ENCODE measurements at places on chromosomes 4 and X. TPM values are rescaled to one million over a fixed set of nuclear protein-coding genes. Genes with fewer than 3 reads are reported as not detected.
A peak's percentile ranks its signal among the peaks of the same experiment; 100 is the strongest.

DNA sequence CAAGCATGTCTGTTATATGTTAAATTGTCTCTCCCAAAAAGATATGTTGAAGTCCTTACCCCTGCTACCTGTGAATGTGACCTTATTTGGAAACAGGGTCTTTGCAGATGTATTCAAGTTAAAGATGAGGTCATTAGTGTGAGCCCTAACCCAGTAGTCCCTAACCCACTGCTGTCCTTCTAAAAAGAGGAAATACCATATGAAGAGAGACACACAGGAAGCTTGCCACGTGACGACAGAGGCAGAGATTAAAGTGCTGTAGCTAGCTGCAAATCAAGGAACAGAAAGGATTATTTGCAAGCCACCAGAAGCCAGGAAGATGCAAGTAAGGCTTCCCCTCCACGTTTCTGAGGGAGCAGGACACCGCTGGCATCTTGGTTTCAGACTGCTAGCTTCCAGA lies 150.1 kb downstream of the HNRNPD start:
- no peak for DNase-seq
- peak overlapping the region; percentile 49 for H3K4me3 ChIP-seq
- peak overlapping the region; percentile 31 for H3K27ac ChIP-seq
- H3K4me1 ChIP-seq = peaks cover 19% of the 10 kb centered on the region
- H3K36me3 ChIP-seq = no peaks in the 10 kb centered on the region
- peaks cover 2% of the 10 kb centered on the region for H3K27me3 ChIP-seq

- peaks cover 1% of the 10 kb centered on the region for H3K27me3 ChIP-seq
- no peaks in the 10 kb centered on the region for H3K36me3 ChIP-seq
- no peak overlapping the region for H3K4me3 ChIP-seq
- no peak for DNase-seq
These were observed 55.6 kb downstream of the RTL9 start for GRCh38 chrX:110414273-110414672.

- no peak for DNase-seq
- H3K4me1 ChIP-seq = no peaks in the 10 kb centered on the region
- H3K4me3 ChIP-seq = no peak overlapping the region
- H3K36me3 ChIP-seq = no peaks in the 10 kb centered on the region
- H3K27me3 ChIP-seq = peaks cover 2% of the 10 kb centered on the region
- no peak overlapping the region for H3K27ac ChIP-seq
These were observed 22.1 kb upstream of the DGKK start for GRCh38 chrX:50492720-50493119.

GRCh38 chr4:146545102-146545501 lies 23.4 kb upstream of the SLC10A7 start:
- H3K4me3 ChIP-seq = no peak overlapping the region
- H3K27me3 ChIP-seq = peaks cover 35% of the 10 kb centered on the region
- no peaks in the 10 kb centered on the region for H3K4me1 ChIP-seq
- H3K36me3 ChIP-seq = no peaks in the 10 kb centered on the region
- H3K27ac ChIP-seq = no peak overlapping the region
- no peak for DNase-seq

DNA sequence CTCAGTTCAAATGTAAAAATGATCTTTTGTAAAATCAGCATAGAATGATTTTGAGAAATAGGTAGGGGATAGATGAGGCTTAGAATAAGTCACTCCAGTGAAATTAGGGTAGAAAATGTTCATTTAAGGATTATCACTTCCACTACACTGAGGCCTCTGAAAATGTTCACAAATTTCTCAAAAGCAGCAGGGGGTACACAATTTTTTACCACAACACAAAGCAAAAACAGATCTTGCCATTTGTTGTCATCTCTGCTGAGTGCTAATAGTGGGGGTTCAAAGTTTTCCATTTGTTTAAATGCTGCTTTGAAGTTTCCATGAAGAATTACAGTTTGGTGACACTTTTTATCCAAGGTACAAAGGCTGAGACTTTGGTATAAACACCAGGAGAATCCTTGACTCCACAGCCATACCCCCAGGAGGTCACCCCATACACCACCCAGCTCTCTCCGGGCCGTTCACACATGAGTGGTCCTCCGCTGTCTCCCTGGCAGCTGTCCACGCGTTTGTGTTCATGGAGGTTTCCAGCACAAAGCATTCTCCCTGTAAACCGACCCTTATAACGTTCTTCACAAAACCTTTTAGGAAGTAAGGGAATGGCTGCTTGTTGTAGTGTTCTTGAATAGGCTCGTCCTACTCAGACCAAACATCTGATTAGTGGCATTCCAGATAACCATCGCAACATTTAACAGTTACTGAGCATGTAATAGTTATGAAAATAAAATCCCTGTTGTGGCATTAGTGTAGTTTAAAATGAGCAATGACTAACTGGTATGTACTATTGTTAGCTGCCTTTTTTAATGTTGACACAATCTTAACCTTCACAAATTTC lies 71.0 kb downstream of the PRSS12 start:
- H3K36me3 ChIP-seq = peaks cover 58% of the 10 kb centered on the region
- H3K4me1 ChIP-seq = peaks cover 70% of the 10 kb centered on the region

- H3K4me1 ChIP-seq = peaks cover 16% of the 10 kb centered on the region
- H3K36me3 ChIP-seq = no peaks in the 10 kb centered on the region
- H3K4me3 ChIP-seq = peak overlapping the region; percentile 38
- H3K27me3 ChIP-seq = peaks cover 22% of the 10 kb centered on the region
- H3K27ac ChIP-seq = no peak overlapping the region
These were observed 946 bp downstream of the ANXA3 start for GRCh38 chr4:78552389-78553042.

GRCh38 chr4:6426571-6427438 lies 45.6 kb downstream of the PPP2R2C start:
- H3K36me3 ChIP-seq = no peaks in the 10 kb centered on the region
- DNase-seq = no peak
- H3K27ac ChIP-seq = no peak overlapping the region
- H3K27me3 ChIP-seq = no peaks in the 10 kb centered on the region

GRCh38 chrX:9153300-9153699 lies 119.4 kb upstream of the FAM9B start:
- DNase-seq = no peak
- H3K27ac ChIP-seq = no peak overlapping the region
- H3K36me3 ChIP-seq = no peaks in the 10 kb centered on the region
- H3K4me1 ChIP-seq = peaks cover 14% of the 10 kb centered on the region

DNA sequence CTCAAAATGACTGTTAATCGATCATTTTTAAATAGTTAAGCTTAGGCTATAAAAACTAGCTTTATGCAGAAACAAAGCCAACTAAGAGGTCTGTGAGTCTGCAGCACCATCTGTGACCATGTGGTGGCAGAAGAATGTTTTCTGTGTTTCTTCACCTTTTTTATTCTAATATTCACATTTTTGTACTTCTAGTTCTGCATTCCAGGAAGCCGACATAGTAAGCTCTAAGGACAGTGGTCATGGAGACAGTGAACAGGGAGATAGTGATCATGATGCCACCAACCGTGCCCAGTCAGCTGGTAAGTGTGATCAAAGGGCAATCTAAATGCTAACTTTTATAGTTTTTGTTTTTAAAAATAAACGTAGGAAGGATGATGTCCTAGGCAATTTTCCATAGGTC lies 5.6 kb downstream of the PCDH10 start:
- H3K36me3 ChIP-seq = no peaks in the 10 kb centered on the region
- no peak overlapping the region for H3K27ac ChIP-seq
- peaks cover 2% of the 10 kb centered on the region for H3K4me1 ChIP-seq
- DNase-seq = no peak
- no peak overlapping the region for H3K4me3 ChIP-seq
- peaks cover 23% of the 10 kb centered on the region for H3K27me3 ChIP-seq

GRCh38 chrX:28670074-28670473 lies 82.8 kb downstream of the IL1RAPL1 start:
- H3K36me3 ChIP-seq = no peaks in the 10 kb centered on the region
- no peak overlapping the region for H3K4me3 ChIP-seq
- H3K27me3 ChIP-seq = no peaks in the 10 kb centered on the region
- H3K4me1 ChIP-seq = no peaks in the 10 kb centered on the region
- DNase-seq = no peak

- H3K4me3 ChIP-seq = no peak overlapping the region
- H3K27ac ChIP-seq = no peak overlapping the region
- H3K27me3 ChIP-seq = peaks cover 48% of the 10 kb centered on the region
- H3K4me1 ChIP-seq = peaks cover 26% of the 10 kb centered on the region
- DNase-seq = no peak
- H3K36me3 ChIP-seq = no peaks in the 10 kb centered on the region
These were observed 54.0 kb upstream of the NKAP start for GRCh38 chrX:119997570-119997969.

- no peak for DNase-seq
- no peaks in the 10 kb centered on the region for H3K27me3 ChIP-seq
- no peaks in the 10 kb centered on the region for H3K36me3 ChIP-seq
- no peaks in the 10 kb centered on the region for H3K4me1 ChIP-seq
- no peak overlapping the region for H3K27ac ChIP-seq
These were observed 217.5 kb downstream of the ADAMTS3 start for GRCh38 chr4:72351521-72351920.

DNA sequence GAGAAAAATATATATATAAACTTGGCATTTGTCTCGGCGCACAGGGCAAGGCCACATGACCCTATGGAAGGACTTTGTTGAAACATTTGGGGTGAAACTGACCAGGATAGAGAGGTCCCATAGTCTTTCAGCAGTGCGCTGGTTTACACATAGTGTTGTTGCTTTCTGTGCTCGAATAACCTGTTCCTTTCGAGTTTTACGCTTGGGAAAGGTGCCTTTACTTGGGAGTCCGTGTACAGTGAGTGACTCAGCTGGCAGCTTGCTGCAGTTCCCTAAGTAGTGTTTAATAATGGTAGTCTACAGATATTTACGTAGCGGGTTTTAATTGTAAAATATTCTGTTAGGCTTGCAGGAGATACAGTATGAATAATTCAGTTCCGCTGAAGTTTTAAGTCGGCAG lies 578 bp downstream of the APOOL start:
- peaks cover 15% of the 10 kb centered on the region for H3K4me1 ChIP-seq
- H3K27me3 ChIP-seq = no peaks in the 10 kb centered on the region
- H3K27ac ChIP-seq = peak overlapping the region; percentile 71
- no peak for DNase-seq
- peaks cover 2% of the 10 kb centered on the region for H3K36me3 ChIP-seq
- H3K4me3 ChIP-seq = peak overlapping the region; percentile 89

GRCh38 chr4:145423017-145423708 lies 58.5 kb upstream of the SMAD1 start:
- peaks cover 2% of the 10 kb centered on the region for H3K27me3 ChIP-seq
- H3K4me1 ChIP-seq = no peaks in the 10 kb centered on the region
- no peak for DNase-seq
- no peak overlapping the region for H3K4me3 ChIP-seq

GRCh38 chr4:61011051-61011450 lies 189.1 kb upstream of the ADGRL3 start:
- H3K4me3 ChIP-seq = no peak overlapping the region
- H3K36me3 ChIP-seq = no peaks in the 10 kb centered on the region
- no peaks in the 10 kb centered on the region for H3K27me3 ChIP-seq
- H3K27ac ChIP-seq = no peak overlapping the region
- DNase-seq = no peak

GRCh38 chr4:14178421-14178820 lies 550.9 kb upstream of the BOD1L1 start:
- H3K4me1 ChIP-seq = peaks cover 85% of the 10 kb centered on the region
- H3K27ac ChIP-seq = peak overlapping the region; percentile 89
- H3K4me3 ChIP-seq = peak overlapping the region; percentile 67
- no peaks in the 10 kb centered on the region for H3K27me3 ChIP-seq
- DNase-seq = no peak

- DNase-seq = no peak
- no peaks in the 10 kb centered on the region for H3K27me3 ChIP-seq
- peaks cover 6% of the 10 kb centered on the region for H3K4me1 ChIP-seq
- H3K4me3 ChIP-seq = no peak overlapping the region
- no peaks in the 10 kb centered on the region for H3K36me3 ChIP-seq
These were observed 58.6 kb upstream of the P2RY10 start for GRCh38 chrX:78886550-78886949.

- no peaks in the 10 kb centered on the region for H3K36me3 ChIP-seq
- peaks cover 15% of the 10 kb centered on the region for H3K4me1 ChIP-seq
- H3K27me3 ChIP-seq = peaks cover 13% of the 10 kb centered on the region
- peak; percentile 66 for DNase-seq
- peak overlapping the region; percentile 76 for H3K4me3 ChIP-seq
These were observed 69.3 kb downstream of the MGST2 start for GRCh38 chr4:139734875-139735380.

- H3K4me3 ChIP-seq = no peak overlapping the region
- peaks cover 4% of the 10 kb centered on the region for H3K4me1 ChIP-seq
- H3K36me3 ChIP-seq = no peaks in the 10 kb centered on the region
- H3K27ac ChIP-seq = no peak overlapping the region
These were observed 22.3 kb downstream of the TMEM31 start for GRCh38 chrX:103733017-103733416.

DNA sequence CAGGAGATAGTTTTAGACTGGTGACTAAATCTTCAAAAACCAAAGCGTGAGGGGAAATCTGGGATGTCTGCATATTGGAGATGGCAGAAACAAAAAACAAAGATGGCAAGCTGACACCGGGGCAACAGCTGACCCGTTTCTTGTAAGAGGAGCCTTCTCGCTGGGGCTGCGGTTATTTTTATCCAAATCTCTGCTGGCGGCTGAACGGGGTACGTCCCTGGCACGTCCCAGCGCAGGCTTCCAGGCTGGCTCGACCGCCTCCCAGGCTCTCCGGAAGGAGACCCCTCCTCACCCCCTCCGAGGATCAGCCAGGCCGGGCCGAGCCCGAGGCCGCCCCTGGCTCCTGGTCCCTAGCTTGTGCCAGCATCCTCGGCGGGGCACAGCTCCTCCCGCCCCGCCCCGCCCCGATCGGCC lies 403 bp downstream of the SGCB start:
- peak overlapping the region; percentile 64 for H3K27ac ChIP-seq
- peak overlapping the region; percentile 81 for H3K4me3 ChIP-seq
- peaks cover 19% of the 10 kb centered on the region for H3K27me3 ChIP-seq
- no peaks in the 10 kb centered on the region for H3K36me3 ChIP-seq
- H3K4me1 ChIP-seq = peaks cover 24% of the 10 kb centered on the region
- no peak for DNase-seq

DNA sequence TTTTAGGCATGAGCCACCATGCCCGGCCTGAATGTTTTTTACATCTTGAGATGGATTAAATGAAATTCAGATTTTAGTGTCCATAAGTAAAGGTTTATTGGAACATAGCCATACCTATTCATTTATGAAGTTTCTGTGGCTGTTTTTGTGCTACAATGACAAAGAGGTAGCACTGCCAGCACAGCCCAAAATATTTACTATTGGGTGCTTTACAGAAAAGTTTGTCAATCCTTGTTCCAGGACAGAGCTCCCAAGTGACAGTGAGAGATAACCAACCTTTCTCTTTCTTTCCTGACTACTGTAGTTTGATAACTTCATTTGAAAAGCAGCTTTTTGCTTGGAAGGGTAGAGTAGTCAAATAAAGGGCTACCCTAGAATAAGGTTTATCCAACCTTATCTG lies 116.2 kb downstream of the CAMK2D start:
- H3K27me3 ChIP-seq = no peaks in the 10 kb centered on the region
- no peak for DNase-seq
- H3K36me3 ChIP-seq = peaks cover 34% of the 10 kb centered on the region
- no peak overlapping the region for H3K4me3 ChIP-seq

GRCh38 chrX:68177542-68177941 lies 255.8 kb downstream of the OPHN1 start:
- H3K4me1 ChIP-seq = no peaks in the 10 kb centered on the region
- H3K27ac ChIP-seq = no peak overlapping the region
- DNase-seq = no peak
- no peaks in the 10 kb centered on the region for H3K36me3 ChIP-seq
- no peaks in the 10 kb centered on the region for H3K27me3 ChIP-seq
- no peak overlapping the region for H3K4me3 ChIP-seq

- H3K27me3 ChIP-seq = no peaks in the 10 kb centered on the region
- no peak overlapping the region for H3K4me3 ChIP-seq
- H3K36me3 ChIP-seq = no peaks in the 10 kb centered on the region
These were observed 803.6 kb upstream of the ADGRL3 start for GRCh38 chr4:60396341-60397049.

Gene GABRE
- total RNA-seq = not detected

Gene GLRB
- not detected for total RNA-seq

Gene YY2
- 2.3 TPM for total RNA-seq

Gene TCEAL6
- total RNA-seq = not detected

Gene RBM46
- not detected for total RNA-seq

Gene CCKAR
- not detected for total RNA-seq

Gene GAGE12H
- not detected for total RNA-seq

Gene ABCE1
- total RNA-seq = 81.6 TPM

Gene FAM184B
- total RNA-seq = 0.05 TPM

Gene HSPA4L
- 0.07 TPM for total RNA-seq

All from activated B cell treated with CpG ODN at 0.5 μM for 24 hours (primary cell).